Heart right ventricle (tissue), 16 donors: ENCODE measurements at places on chromosomes 13 and 19. TPM values are rescaled to one million over a fixed set of nuclear protein-coding genes. Genes with fewer than 3 reads are reported as not detected.
A peak's percentile ranks its signal among the peaks of the same experiment; 100 is the strongest.

GRCh38 chr13:42272115-42272803 is at the start of gene AKAP11:
Gene AKAP11 (plus strand): TSS chr13:42272152. CDS start chr13:42286349, 14,197 bp downstream.
- H3K4me1 ChIP-seq: no peaks in the 10 kb centered on the region
- peak within 1 kb of the TSS; percentile 99 for H3K4me3 ChIP-seq
- no peaks in the 10 kb centered on the region for H3K36me3 ChIP-seq
- no peaks in the 10 kb centered on the region for H3K27me3 ChIP-seq
- H3K27ac ChIP-seq: peak within 1 kb of the TSS; percentile 90

- peaks cover 30% of the 10 kb centered on the region for H3K27me3 ChIP-seq
- H3K36me3 ChIP-seq: peaks cover 5% of the 10 kb centered on the region
- peaks cover 19% of the 10 kb centered on the region for H3K4me1 ChIP-seq
- no peak overlapping the region for H3K27ac ChIP-seq
Measured at GRCh38 chr19:51568456-51568855, 2.6 kb upstream of the ZNF175 start.

DNA sequence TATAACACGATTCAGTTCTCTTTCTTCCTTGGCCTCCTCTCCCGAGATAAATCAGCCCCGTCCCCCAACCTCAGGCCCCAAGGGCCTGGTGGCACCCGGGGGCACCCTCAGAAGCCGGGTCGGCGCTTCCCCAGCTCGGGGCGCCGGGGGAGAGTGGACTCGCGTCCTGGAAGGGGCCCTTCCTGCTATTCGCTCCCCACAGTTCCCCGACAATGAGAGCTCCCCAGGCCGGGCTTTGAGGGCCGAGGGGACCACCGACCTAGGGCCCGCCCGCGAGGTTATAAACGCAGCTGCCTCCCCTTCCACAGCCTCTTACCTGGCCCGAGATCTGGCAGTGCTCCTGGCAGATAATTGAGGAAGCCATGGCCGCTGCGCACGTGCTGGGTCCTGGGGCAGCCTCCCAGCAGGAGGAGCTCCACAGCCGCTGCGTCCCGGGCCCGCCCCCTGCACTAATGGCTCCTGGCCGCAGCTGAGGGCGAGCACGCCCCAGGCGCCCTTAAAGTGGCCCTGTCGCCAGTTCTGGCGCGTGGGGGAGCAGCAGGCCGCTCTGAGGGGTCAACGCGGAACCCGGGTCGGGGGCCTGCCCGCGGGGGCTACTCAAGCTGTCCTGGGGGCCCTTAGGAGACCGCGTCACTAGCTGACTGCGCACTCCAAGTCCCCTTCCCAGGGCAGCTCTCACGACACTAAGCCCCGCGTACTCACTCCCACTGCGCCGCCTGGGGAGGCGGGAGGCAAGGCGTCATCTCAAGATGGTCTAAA is at the start of gene SOHLH2:
Gene SOHLH2 (minus strand): TSS at position 394 of the 759 bp plus-strand sequence. CDS start 30 bp downstream, at position 364.
- no peak for DNase-seq
- H3K27ac ChIP-seq: no peak within 1 kb of the TSS

GRCh38 chr19:29591670-29592069 is 14.4 kb upstream of the POP4 start:
- H3K4me1 ChIP-seq: no peaks in the 10 kb centered on the region
- no peaks in the 10 kb centered on the region for H3K36me3 ChIP-seq
- H3K27me3 ChIP-seq: peaks cover 65% of the 10 kb centered on the region
- DNase-seq: no peak

- no peak overlapping the region for H3K4me3 ChIP-seq
- H3K27me3 ChIP-seq: no peaks in the 10 kb centered on the region
- no peak for DNase-seq
Measured at GRCh38 chr13:95155093-95155492, 146.2 kb downstream of the ABCC4 start.

DNA sequence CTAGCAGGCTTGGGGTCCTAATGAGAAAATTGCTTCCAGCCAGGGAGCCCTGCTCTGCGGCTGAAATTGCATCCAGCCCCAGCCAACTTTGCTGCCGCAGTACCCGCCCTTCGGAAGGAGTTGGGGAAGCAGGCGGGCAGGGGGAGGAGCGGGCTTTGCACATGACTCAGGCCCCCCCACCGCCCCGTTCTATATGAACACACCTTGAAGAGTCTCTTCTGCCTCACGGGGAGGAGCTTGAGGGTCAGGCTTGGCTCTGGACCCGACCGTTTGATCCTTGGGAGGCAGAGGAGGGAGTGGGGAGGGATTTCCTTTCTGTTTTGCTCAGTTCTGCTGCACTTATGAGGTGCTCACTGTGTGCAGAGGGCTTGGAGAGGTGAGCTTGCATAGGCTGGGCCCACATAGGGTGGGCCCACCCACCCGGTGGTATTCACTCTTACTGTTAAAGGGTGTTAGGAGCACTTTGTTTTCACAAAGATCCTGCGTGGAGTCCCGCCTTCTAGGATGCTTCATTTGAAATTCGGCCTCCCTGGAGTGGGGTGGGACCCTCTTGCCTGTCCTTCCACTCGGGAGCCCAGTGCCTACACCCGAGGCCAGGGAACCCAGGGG is 46.5 kb downstream of the LYL1 start:
- peak overlapping the region; percentile 99 for H3K27ac ChIP-seq
- DNase-seq: peak; percentile 70
- H3K4me1 ChIP-seq: peaks cover 100% of the 10 kb centered on the region
- no peaks in the 10 kb centered on the region for H3K36me3 ChIP-seq

DNA sequence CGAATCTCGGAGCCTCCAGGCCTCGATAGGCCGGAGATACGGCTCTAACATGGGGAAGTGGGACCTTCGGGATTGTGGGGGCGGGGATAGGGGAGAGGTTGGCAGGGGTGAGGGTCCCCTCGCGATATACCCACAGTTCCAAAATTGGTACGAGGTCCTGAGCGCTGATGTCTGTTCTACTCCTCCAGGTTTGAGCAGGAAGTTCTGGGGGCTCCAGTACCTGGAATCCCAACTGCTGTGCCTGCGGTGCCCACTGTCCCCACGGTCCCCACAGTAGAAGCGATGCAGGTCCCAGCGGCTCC is 447 bp downstream of the RBM42 start:
- H3K4me1 ChIP-seq: peaks cover 19% of the 10 kb centered on the region
- no peak for DNase-seq
- peak overlapping the region; percentile 97 for H3K27ac ChIP-seq
- H3K4me3 ChIP-seq: peak overlapping the region; percentile 97
- peaks cover 44% of the 10 kb centered on the region for H3K36me3 ChIP-seq

DNA sequence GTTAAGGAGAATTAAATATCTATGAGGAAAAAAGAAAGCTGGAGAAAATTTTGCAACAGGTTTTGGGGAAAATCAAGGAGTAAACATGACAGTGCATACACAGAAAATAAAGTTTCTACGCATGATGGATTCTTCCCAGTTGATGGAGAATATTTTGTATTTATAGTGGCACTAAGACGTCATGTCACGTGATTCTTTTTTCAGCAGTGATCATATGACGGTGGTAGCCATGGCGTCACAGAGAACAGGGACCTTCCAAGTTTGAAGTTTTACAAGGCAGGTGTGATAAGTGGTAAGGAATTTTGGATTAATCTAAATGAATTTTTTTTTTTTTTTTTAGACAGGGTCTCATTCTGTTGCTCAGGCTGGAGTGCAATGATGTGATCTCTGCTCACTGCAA is 8.5 kb downstream of the MBD3L1 start:
- no peak overlapping the region for H3K4me3 ChIP-seq
- no peaks in the 10 kb centered on the region for H3K27me3 ChIP-seq
- H3K4me1 ChIP-seq: no peaks in the 10 kb centered on the region
- H3K36me3 ChIP-seq: no peaks in the 10 kb centered on the region
- H3K27ac ChIP-seq: no peak overlapping the region

DNA sequence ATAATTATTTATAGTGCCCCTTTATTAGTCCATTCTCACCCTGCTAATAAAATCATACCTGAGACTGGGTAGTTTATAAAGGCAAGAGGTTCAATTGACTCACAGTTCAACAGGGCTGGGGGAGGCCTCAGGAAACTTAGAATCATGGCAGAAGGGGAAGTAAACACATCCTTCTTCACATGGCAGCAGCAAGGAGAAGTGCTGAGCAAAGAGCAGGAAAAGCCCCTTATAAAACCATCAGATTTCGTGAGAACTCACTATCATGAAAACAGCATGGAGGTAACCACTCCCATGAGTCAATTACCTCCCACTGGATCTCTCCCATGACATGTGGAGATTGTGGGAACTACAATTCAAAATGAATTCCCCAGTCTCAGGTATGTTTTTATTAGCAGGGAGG is 89.9 kb upstream of the STARD13 start:
- no peak for DNase-seq
- no peaks in the 10 kb centered on the region for H3K36me3 ChIP-seq
- H3K27me3 ChIP-seq: no peaks in the 10 kb centered on the region
- no peak overlapping the region for H3K4me3 ChIP-seq
- H3K4me1 ChIP-seq: no peaks in the 10 kb centered on the region

- no peaks in the 10 kb centered on the region for H3K27me3 ChIP-seq
- H3K27ac ChIP-seq: no peak overlapping the region
- H3K4me1 ChIP-seq: no peaks in the 10 kb centered on the region
- no peak for DNase-seq
- H3K36me3 ChIP-seq: no peaks in the 10 kb centered on the region
- H3K4me3 ChIP-seq: no peak overlapping the region
Measured at GRCh38 chr13:91280801-91281200, 66.7 kb upstream of the MIR17HG start.

- H3K36me3 ChIP-seq: no peaks in the 10 kb centered on the region
- DNase-seq: no peak
- no peaks in the 10 kb centered on the region for H3K4me1 ChIP-seq
- H3K27ac ChIP-seq: no peak overlapping the region
- peaks cover 74% of the 10 kb centered on the region for H3K27me3 ChIP-seq
Measured at GRCh38 chr19:29309637-29310036, 96.7 kb upstream of the UQCRFS1 start.

GRCh38 chr19:2428321-2428690 is 920 bp upstream of the TIMM13 start:
- peak overlapping the region; percentile 90 for H3K27ac ChIP-seq
- H3K4me3 ChIP-seq: peak overlapping the region; percentile 71

GRCh38 chr19:27776524-27776923 is 1436.4 kb downstream of the UQCRFS1 start:
- H3K27me3 ChIP-seq: no peaks in the 10 kb centered on the region
- H3K4me3 ChIP-seq: no peak overlapping the region
- no peak overlapping the region for H3K27ac ChIP-seq
- H3K36me3 ChIP-seq: no peaks in the 10 kb centered on the region
- DNase-seq: no peak
- H3K4me1 ChIP-seq: no peaks in the 10 kb centered on the region

GRCh38 chr13:114222461-114222968 is 12.2 kb upstream of the CDC16 start:
- DNase-seq: no peak
- H3K27ac ChIP-seq: no peak overlapping the region
- H3K36me3 ChIP-seq: no peaks in the 10 kb centered on the region
- H3K4me1 ChIP-seq: peaks cover 14% of the 10 kb centered on the region
- no peak overlapping the region for H3K4me3 ChIP-seq

DNA sequence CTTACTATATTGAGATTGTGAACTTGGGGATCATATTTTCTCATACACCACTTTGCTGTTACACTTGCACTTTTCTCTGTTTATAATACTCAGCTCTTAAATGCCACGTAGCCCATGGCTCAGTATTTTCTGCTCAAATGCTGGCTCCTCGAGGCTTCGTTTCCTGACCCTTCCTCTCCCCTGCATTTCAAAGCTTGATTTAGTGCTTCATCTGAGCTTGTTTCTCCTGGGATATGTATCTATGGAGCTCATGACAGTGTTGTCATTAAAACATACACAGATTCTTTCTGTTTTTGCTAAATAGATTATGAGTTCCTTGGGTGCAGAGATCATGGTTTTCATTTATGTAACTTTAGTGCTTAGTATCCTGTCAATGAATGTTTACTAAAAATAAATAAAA is 11.4 kb downstream of the CSNK1A1L start:
- H3K4me1 ChIP-seq: no peaks in the 10 kb centered on the region
- H3K27me3 ChIP-seq: no peaks in the 10 kb centered on the region
- no peaks in the 10 kb centered on the region for H3K36me3 ChIP-seq
- H3K4me3 ChIP-seq: no peak overlapping the region
- no peak overlapping the region for H3K27ac ChIP-seq

DNA sequence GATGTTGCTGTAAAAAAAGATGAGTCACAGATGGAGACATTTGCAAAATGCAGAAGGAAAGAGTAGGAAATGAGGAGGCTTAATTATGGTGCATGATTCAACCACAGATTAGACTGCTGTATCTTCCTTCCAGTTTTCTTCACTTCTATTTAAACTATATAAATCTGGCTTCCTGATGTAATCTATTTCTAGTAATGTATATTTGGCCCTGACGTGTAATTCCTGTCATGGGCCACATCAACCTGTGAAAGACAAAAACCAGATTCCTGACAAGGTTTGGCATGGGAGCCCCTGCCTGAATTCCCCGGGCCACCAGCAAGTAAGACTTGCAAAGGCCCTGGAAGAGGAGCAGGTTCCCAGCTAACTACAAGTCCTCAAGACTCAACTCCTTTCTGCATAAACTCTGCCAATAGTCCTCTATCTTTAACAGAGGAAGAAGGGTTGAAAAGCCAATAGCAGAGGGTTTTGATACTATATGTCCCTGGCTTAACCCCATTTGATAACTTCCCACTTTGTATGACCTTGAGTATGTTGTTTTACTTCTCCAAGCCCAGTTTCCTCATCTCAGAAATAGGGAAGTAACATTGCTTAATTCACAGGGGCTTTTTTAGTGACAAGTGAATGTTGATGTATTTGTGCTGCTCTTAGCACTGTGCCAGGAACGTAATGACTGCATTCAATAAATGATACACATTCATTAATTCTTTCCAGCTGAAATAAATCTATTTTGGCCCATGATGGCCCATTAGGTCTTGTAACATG is 172.7 kb downstream of the SPRY2 start:
- DNase-seq: no peak
- no peak overlapping the region for H3K4me3 ChIP-seq
- H3K36me3 ChIP-seq: no peaks in the 10 kb centered on the region
- H3K4me1 ChIP-seq: no peaks in the 10 kb centered on the region

- H3K27me3 ChIP-seq: no peaks in the 10 kb centered on the region
- no peak overlapping the region for H3K4me3 ChIP-seq
- H3K4me1 ChIP-seq: peaks cover 31% of the 10 kb centered on the region
- H3K27ac ChIP-seq: no peak overlapping the region
- no peaks in the 10 kb centered on the region for H3K36me3 ChIP-seq
Measured at GRCh38 chr13:109764470-109765291, 21.7 kb downstream of the IRS2 start.

FBXL12 gene
- total RNA-seq: 13.8 TPM

LMTK3 gene
- 1.3 TPM for total RNA-seq

KLF1 gene
- not detected for total RNA-seq

CD79A gene
- not detected for total RNA-seq

TNNT1 gene
- total RNA-seq: 205 TPM

ZFP36 gene
- total RNA-seq: 23.0 TPM

TGDS gene
- total RNA-seq: 3.3 TPM
